Hematopoietic multipotent progenitor cell treated with erythropoietin and hydrocortisone succinate and interleukin-3 and kit ligand, for 17 days (in vitro differentiated cells): ENCODE measurements at places on chromosomes 1 and 21.
A peak's percentile ranks its signal among the peaks of the same experiment; 100 is the strongest.

- no peak for DNase-seq
Observed at GRCh38 chr1:108049178-108049819, 84.3 kb upstream of the VAV3 start.

GRCh38 chr1:228273720-228274451 lies 66.0 kb downstream of the OBSCN start:
- DNase-seq, result no peak

DNA sequence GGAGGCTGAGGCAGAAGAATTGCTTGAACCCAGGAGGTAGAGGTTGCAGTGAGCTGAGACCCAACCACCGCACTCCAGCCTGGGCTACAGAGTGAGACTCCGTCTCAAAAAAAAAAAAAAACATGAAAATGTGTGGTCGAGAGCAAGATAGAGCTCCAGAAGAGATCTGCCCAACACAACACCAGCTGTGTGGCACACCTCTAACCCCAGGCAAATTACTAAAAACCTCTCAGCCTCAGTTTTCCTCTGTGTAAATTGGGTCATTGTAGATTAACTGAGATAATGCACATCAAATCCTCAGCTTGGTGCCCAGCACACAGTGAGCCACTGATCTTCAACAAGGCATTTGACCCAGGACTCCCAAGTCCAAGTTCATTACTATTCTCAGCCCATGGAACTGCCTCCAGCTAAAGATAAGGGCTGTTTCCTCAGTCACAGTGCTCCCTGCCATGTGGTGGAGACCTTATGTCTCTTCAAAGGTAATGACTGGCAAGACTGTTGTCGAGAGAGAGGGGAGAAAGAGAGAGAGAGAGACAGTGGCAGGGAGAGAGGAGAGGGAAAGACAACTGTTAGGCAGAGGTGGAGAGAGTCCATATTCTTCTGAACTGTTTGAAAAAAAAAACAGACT lies 58.1 kb downstream of the PTP4A2 start:
- no peak for DNase-seq

DNA sequence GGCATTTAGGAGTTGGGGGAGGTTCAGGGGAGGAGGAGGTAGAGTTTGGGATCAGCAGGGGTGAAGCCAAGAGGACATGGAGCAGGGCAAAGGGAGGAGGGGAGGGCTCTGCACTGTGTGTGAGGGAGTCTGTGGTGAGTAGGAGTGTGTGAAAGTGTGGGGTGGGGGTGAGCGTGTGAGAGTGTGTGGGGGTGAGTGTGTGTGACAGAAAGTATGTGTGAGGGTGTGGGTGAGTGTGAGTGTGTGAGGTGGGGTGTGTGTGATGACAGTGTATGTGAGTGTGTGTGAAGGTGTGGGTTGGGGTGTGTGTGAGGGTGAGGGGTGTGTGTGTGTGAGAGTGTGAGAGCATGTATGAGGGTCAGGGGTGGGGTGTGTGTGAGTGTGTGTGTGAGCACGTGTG lies 62.6 kb downstream of the GNG4 start:
- no peak for DNase-seq

DNA sequence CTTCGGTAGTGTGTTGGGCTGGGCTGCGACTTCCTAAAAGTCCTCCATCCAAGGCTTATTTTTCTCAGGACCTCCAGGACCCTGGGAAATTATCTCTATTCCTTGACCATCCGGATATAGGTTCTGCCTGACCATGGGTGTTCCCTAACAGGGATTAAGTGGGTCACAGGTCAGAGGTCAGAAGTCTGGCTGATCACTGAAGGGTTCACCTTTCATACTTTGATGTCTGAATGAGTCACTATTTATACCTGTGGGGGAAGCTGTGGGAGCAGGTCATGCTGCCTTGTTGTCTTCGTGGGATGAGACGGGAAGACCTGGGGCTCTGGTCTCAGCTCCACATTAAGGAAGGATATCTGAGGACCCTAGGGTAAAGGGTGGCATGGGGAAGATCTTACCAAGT lies 65.0 kb upstream of the ETV3 start:
- DNase-seq, result no peak

DNA sequence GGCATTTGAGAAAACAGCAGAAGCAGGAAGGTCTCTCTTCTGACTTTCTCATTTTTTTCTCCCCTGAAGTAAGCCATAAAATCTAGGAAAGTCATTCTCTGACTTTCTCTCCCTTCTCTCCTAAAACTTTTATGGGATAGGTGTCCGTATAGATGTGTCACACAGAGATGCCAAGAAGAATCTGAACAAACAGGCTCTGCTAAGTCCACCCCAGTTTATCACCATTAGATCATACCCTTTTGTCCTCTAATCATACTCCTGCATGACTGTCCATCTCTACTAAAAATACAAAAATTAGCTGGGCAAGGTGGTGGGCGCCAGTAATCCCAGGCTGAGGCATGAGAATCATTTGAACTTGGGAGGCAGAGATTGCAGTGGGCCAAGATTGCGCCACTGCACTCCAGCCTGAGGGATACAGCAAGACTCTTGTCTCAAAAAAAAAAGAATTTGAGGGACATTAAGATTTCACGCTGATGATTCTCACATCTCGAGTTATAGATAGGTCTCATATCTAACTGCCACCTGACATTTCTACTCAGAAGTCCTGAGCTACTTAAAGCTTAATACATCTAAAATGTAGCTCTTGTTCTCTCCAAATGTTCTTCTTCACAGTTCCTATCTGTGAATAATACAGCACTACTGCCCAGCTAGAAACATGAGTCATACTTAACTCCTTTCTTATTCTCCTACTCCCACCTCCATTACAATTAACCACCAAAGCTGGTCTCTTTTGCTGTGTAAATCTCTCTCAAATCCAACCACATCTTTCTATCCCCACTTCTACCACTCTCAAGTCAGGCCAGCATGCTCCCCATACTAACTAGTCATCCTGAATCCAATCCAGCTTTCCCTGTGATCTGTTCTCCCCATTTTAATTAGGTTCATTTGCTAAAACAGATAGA lies 47.7 kb downstream of the ZNF644 start:
- no peak for DNase-seq

DNA sequence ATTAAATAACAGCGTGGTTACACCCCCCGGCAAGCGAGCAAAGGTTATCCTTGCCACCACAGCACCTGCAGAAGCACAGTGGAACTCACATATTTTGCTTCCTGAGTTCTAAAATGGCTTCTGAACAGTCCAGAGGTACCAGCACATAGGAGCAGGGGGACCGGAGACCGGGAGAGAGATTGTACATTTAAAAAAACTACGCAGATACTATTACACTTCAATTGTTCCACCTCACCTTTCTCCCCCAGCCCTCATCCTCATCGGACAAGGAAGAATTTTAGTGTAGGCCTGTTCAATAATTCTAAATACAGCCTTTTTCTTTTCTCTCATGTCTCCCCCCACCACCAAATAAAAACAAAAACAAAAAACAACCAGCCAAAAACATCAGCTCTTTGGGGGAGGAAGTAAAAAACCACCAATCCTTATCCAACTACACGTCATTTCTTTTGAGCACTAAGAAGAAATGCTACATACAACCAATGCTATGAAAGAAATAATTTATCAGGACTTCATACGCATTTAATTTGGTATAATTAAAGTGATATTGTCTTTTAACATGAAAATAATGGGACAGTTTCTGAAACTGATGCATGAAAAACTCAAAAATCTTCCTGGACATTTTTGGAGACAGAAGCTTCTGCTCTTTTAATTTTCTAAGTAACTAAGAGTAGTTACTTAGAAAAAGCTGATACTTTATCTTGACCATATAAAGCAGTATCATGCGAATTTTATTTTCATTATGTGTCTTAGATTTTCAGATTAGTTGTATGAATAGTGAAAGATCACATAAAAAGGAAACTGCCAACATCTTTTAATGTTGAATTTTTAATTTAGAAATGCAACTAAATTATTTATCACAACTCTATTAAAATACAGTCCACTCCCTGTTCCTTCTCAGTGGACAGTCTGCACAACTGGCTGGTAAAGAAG lies 9.1 kb downstream of the CDKN2C start:
- DNase-seq, result peak; percentile 49
